ENCODE measurements at places on chromosomes 4 and X.
A peak's percentile ranks its signal among the peaks of the same experiment; 100 is the strongest.

DNA sequence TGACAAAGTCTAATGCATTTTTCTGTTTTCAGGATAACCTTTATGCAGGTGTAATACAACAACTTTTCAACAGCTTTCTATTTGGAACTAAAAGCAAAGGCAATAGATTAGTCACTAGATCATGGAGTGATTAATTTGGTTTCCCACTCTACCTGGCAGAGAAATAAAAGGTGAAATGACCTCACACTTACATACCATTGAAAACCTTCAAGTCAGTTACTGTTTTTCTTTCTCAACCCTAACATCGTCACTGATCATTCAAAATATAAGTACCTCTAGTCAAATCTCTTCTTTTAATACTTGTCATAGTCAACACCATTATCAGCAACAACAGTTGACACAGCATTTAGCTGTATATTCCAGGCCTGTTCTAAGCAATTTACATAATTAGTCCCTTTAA lies 85.1 kb upstream of the ZCCHC13 start:
- no peak for DNase-seq

DNA sequence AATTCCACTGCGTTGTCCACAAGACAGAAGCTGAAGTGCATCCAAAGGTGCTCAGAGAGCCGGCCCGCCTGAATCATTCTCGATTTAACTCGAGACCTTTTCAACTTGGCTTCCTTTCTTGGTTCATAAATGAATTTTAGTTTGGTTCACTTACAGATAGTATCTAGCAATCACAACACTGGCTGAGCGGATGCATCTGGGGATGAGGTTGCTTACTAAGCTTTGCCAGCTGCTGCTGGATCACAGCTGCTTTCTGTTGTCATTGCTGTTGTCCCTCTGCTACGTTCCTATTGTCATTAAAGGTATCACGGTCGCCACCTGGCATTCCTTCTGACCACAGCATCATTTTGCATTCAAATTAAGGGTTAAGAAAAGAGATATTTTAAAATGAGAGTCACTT lies 115.5 kb downstream of the NFKB1 start:
- no peak for DNase-seq

GRCh38 chr4:108045687-108046024 lies 56.0 kb downstream of the HADH start:
- no peak for DNase-seq

GRCh38 chr4:25308761-25309160 lies 3.8 kb upstream of the ZCCHC4 start:
- no peak for DNase-seq

DNA sequence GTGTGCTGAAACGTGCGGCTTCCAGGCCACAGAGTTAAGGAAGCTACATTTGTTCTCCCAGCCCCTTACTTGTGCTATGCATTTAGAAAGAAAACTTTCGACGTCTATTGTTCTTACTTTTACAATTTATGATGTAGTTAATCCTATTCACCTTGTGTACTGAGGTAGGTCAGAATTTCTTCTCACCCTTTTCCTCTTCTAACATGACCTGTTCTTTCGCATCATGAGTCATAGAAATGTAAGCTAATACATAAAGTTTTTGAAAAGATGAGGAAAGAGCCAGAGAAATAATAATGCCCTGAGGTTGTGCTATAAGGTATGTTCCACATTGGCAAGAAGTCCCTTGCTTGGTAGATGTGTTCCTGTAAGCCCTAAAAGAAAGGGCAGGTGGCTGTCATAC lies 298.3 kb downstream of the TRIML1 start:
- DNase-seq, result no peak

- DNase-seq, result no peak
These were observed 95.9 kb upstream of the MYOZ2 start for GRCh38 chr4:119039779-119040178.

DNA sequence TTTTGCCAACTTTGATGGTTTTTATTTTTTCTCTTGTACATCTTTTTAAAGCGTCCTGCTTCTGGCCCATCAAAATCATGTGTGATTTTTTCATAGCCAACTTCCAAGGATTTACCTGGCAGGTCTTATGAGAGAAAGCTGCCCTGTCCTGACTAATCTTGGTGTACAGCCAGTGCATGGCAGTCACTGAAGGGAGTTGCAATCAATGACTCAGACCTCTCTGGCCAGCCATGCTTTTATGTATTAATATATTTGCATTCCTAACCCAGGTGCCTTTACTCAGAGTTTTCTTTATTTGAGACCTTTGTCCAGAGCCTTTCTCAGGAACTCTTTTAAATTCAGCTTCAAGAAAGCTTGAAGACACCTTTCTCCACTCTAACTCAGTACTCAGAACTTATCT lies 691.5 kb upstream of the HTR2C start:
- DNase-seq, result no peak

GRCh38 chr4:100314057-100314456 lies 123.8 kb upstream of the DDIT4L start:
- no peak for DNase-seq

DNA sequence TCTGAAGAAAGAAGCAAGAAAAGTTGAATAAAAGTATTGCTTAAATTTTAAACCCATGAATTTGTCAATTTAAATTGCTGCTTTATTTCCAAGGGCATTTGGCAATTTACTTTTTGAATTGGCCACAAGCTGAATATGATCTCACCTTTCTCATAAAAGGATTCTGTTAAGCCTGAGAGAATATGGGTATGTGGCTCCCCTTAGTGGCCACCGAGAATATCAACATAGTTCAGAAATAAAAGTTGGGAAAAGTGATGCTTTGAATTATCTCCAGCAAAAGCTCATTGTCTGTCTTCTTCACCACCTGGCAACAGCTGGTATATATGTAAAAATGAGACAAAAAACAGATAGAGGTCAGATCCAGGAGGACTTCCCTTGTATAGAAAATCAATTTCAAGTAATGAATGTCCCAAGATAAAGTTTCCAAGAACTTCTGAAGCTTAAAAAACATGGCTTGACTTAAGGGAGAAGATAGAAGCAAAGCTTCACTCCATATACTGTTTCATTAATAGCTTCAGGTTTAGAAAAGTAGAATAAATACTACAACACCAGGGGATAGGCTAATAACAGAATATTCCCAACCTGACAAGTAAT lies 290.7 kb upstream of the FAM241A start:
- peak; percentile 48 for DNase-seq

DNA sequence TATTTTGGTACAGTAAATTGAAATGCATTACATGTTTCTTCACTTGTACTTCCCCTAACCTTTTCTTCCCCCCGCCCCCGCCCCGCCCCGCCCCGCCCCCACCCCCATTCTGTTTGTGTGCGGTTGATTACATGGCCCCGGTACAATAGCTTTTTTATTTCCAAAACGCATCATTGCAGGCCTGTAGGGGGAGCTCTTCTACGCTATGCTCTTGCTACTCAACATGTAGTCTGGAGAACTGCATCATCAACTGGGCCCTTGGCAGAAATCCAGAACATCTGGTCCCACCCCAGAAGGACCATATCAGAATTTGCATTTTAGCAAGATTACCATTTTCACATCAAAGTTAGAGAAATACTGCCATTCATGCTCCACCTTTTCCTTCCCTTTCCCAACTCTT lies 333.3 kb upstream of the DDX53 start:
- no peak for DNase-seq

DNA sequence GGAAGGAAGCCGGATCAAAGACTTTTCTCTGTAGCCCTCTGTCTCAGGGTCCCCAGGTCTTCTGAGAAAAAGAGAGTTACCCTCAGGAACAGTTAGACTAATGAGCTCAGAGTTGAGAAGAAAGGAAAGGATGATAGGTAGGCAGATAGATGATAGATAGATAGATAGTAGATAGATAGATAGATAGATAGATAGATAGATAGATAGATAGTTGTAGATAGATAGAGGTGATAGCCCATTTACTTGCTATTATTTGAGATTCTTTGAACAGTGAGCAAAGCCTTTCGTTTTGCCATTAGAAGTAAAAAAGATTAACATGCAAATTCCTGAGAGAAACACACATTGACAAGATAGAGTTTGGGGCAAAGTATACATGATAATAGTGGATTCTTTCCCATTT lies 86.9 kb upstream of the KIT start:
- DNase-seq, result no peak
